ENCODE measurements at places on chromosomes 16 and 17.

- DNase-seq: no peak
Observed at GRCh38 chr16:3876695-3877094, 3.8 kb downstream of the CREBBP start.

GRCh38 chr16:11619327-11619851, 32.7 kb upstream of the LITAF start:
- DNase-seq: no peak

DNA sequence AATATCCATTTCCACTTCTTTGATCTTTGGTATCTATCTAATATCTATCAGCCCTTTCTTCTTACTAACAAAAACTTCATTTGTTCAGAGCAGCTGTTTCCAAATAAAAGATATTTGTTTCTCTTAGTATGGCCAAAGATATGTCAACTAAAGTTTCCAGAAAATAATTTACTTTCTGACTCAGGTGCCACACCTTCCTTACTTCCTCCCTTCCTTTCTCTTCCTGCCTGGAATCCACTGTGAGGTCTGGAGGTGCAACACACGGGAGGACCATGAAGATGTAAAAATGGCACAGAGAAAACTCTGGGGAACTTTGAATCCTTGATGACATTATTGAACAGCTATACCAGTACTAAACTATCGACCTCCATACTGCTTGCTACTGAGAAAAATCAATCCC, 14.0 kb downstream of the MED13 start:
- DNase-seq: no peak

- DNase-seq: no peak
Observed at GRCh38 chr17:37187262-37187661, 188.5 kb upstream of the C17orf78 start.

DNA sequence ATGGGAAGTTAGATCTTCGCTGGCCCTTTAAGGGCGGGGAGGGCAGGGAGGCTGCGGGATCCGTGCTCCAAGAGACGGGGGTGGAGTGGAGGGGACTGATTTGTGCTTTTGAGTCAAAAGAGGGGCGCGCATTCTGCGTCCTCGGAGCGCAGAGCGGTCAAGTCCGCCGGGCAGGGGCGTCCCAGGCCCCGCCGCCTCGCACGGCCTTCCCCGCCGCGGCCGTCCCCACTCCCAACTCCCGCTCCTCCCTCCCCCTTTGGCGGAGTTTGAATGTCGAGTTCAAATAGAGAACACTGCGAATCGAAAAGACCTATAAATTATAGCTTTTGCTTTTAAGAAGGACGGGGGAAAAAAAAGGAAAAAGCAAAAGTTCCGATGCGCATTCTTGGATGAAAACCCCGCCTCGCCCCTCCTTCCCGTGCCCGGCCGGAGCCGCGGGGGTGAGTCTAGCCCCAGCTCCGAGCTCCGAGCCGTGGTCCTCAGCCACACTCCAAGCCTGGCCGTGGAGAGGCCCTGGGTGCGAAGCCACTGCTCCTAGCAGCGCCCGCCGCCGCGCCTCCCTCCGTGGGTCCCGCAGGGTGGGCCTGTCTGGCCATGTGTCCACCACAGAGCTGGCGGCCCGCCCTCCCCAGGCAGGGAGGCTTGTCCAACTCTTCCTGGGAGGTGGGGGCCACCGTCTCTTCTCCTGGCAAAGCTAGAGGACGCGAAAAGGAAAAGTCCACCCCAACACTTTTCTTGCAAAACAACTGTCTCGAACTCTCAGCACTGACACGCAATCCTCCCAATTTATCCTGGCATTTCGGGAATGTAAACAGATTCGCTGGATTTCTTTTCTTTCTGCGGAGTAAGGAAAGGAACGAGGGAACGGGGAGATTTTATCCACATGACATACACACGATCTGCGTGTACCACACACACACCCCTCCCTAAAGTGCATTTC, 3.6 kb downstream of the CBX8 start:
- DNase-seq: no peak

DNA sequence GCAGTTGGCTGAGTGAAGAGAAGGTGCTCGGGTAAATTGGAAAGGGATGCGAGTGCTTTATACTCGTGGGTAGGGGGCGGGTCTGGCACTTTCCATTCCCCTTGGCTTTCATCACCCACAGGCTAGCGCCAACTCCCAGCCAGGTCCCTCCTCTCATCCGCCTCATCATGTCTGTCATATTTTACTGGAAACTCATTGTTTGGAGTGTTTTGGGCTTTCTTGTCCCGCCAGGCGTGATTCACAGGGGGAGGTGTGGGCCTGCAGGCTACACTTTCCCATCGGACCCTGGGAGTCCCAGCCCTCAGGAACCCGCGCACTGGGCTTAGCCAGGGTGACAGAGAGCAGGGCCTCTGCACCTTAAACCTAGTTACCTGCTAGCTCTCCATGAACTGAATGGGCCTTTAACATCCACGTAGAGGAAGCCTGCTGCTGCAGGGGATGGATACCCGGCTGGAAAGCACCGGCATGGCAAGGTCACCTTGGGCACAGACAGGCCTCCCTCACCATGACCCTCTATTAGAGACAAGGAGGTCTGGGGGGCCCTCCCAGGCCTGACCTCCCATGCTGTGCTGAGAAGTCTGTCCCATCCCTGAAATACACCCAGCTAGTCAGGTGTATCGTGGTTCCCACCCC, at the start of gene KRT14:
TSS of gene KRT14 (minus strand) at position 33 of the 633 bp plus-strand sequence. CDS start 61 bp downstream, outside the sequence.
- DNase-seq: no peak

- DNase-seq: no peak
Observed at GRCh38 chr17:80693511-80693910, 148.9 kb downstream of the RPTOR start.

DNA sequence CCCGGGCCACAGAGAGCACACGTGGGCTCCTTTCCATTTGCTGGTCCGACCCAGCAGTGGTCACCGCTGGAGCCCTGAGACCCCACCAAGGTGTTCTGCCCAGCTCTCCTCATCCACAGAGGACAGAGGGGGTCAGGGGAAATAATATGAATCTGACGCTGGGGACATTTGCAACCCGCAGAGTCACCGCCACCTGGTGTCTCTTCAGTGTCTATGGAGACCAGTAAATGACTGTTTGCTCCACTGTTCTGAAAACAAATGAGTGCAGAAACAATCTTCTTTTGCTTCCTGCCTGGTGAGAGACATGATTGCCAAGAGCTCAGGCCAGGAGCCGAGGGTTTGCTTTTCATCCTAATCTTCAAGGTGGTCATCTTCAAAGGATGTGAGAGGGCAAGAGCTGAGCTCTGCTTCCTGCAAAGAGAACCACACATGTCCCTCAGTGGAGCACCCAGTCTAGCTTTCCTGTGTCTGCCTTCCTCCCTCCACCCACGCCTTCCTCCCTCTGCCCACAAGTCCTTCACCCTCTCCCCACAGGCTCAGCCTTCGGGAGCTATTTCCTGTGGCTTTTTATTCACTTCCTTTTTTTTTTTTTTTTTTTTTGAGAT, 14.7 kb upstream of the KLHDC4 start:
- DNase-seq: no peak

GRCh38 chr17:15779119-15779518, 47.0 kb downstream of the TBC1D26 start:
- DNase-seq: no peak

GRCh38 chr16:30184096-30184890, 891 bp downstream of the CORO1A start:
- DNase-seq: no peak

GRCh38 chr17:34811561-34811960, 149.7 kb downstream of the CCT6B start:
- DNase-seq: no peak

DNA sequence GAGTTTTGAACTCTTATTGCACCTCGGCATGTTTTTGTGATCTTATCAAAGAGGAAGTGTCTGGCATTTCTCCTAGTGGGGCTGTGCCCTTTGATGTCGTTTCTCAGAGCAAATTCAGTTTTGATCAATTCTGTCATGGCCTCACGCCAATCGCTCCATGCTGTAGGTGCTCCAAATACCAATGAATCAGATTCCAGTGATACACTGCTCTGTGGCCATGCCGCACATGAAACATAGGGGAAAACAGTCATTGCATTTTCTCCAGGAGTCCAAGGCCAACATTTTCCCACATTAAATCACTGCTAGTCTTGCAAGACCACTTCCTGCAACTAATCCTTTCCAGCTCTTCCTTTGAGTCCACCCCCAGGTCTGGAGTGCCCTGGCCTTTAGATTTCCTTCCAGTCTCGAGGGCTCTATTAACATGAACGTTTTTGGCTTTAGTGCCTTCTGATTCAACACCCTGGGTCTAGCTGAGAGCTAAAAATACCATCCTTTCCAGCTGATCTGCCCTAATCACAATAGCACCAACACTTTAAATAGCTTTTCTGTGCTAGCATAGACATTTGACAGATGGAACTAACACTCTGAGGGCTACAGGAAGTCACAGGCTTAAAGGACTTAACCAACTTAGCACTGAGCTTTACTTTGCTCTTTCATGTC, 18.2 kb upstream of the RASL10B start:
- no peak for DNase-seq

GRCh38 chr16:86710602-86710950, 132.2 kb downstream of the FOXL1 start:
- DNase-seq: no peak

DNA sequence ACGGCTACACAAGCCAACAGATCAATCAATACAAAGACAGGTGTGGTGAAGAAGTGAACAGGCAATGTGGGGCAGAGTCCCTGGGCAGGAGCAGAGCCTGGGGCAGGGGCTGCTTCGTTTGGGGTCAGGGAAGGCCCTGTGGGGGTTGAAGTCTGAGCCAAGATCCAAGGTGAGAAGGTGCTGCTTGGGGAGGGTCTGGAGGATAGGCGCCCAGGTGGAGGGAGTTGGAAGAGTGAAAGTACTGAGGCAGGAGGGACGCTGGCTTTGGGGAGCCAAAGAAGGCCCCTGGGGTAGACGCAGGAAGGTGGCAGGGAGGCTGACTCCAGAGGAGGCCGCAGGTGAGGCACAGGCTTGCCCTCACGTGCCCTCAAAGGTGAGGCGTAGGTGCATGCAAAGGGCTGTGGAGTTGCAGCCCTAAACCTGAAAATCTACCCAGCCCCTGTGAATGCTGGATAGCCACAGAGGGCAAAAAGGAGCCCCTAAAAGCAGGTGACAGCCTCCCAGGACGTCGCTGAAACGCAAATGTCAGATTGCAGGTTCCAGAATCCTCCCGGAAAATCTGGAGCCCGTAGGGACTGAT, 33.3 kb downstream of the WFDC1 start:
- DNase-seq: no peak

DNA sequence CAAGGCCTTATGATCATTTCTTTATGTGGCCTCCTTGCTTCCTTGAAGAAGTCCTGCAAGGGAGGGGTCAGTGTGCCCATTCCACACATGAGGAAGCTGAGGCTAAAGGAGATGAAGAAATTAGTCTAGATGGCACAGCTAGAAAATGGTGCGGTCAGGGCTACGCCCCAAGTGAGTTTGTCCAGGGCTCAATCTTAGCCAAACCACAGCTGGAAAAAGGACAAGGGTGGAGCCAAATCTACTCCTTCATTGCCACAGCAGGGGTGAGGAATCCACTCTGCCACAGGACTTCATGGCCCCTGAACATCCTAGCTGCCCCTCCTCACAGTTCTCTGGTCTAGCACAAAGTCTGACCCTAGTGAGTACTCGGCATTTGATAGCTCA, 16.2 kb downstream of the BEAN1 start:
- no peak for DNase-seq

- DNase-seq: no peak
Observed at GRCh38 chr16:13324851-13325250, 423.5 kb downstream of the SHISA9 start.

- no peak for DNase-seq
Observed at GRCh38 chr17:68294196-68294555, 2.9 kb downstream of the ARSG start.

DNA sequence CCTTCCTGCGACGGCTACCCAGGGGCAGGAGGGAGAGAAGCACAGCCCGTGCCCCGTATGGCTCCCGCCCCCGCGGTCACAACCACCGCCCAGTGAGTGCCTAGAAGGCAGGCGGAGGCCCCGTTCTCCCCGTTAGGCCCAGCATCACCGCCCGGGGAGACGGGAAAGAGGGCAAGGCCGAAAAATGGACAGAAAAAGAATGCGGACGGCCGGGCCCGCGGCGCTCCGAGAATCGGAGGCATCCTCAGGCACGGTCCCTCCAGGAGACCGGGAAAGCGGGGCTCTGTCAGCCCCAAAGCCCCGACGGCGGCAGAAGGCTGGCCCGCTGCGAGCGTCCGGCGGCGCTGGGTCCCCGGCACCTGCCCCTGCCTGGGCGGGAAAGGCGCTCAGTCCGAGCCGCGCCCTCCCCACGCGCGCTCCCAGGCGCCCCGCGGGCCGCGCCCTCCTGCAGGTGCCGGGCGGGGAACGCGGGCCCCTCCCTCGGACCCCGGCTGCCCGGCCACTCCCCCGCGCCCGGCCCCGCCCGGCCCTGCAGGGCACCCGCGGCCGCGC, 407 bp downstream of the MCRIP1 start:
- DNase-seq: no peak

- DNase-seq: no peak
Observed at GRCh38 chr16:23729503-23730424, 16.7 kb upstream of the ERN2 start.

- DNase-seq: no peak
Observed at GRCh38 chr17:44970136-44970741, 2.1 kb upstream of the C1QL1 start.

DNA sequence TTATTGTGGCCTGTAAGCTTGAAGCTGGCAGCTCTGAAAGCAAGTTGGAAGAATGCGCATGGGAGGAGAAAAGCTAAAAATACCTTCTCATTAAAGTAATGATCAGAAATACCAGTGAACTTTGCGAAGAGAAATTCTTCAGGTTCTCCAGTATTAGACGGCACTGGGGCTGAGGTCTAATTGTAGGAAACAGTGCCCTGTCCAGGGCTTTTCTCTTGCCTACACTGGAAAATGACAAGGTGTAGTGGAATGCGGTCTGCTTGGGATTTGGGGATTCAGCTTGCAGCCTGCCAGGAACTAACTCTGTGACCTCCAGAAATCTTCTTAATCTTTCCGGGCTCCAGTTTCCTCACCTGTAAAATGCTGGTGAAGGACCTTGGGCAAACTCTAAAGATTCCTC, 53.3 kb upstream of the KCNJ16 start:
- no peak for DNase-seq

- DNase-seq: no peak
Observed at GRCh38 chr16:11015076-11015475, 70.7 kb downstream of the CLEC16A start.

GRCh38 chr16:75754141-75754540, 27.9 kb upstream of the CPHXL start:
- DNase-seq: no peak

- DNase-seq: no peak
Observed at GRCh38 chr17:50440172-50440837, 14.3 kb downstream of the ACSF2 start.

GRCh38 chr16:621526-622105, 9.2 kb upstream of the WFIKKN1 start:
- no peak for DNase-seq

DNA sequence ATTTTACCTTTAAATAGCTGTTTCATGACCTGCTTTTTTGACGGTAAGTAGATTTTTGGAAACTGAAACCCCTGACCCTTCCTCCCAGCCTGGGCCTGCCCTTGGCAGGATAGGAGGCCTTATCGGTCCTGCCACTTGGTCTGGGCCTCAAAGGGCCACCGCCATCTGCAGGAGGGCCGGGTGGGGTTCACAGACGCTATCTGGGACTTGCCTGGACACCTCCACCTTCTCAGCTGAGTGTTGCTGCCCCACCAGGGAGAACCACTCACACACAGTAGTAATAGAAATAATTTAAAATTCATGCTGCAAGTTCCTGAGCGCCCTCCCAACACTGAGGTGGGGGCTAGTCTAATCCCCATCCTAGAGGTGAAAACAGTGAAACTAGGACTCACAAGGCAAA, 4.6 kb upstream of the NPRL3 start:
- DNase-seq: no peak

Measured in iPS DF 6.9 (cell line).